ENCODE measurements at places on chromosomes 3 and 15.

- ATAC-seq: no peak
Measured at GRCh38 chr3:38149708-38150107, 11.2 kb downstream of the MYD88 start.

DNA sequence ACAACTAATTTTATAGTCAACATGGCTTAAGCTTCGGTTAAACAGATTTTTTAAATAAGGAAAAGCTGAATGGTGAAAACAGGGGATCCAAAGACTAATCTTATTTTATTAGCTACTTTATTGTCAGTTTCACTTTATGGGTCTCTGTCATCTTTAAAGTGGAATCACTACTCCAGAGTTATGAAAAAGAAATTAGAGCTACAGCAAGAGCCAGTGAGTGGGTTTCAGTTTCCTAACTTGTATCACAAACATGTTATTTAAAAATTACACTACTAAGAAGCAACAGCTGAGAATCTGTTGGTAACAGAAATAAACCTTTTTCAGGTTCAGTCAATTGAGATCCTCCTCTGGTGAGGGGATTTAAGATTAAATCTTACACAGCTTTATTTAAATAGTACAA lies 10.0 kb downstream of the PHC3 start:
- no peak for ATAC-seq

GRCh38 chr3:194540274-194540905 lies 53.6 kb upstream of the ATP13A3 start:
- ATAC-seq: no peak

DNA sequence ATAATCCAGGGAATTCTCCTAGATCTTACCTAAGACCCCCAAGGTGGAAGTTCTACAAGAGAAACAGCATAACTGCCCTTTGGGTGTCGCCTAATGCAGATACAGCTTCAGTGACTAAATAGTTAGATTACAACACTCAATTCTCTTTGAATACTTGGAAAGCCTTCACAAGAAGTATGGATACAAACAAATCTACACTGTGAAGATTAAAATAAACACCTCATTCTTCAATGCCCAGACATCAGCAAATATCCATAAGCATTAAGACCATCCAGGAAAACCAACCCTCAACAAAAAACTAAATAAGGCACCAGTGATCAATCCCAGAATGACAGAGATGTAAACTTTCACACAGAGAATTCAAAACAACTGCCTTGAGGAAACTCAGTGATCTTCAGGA lies 963.2 kb downstream of the PLOD2 start:
- ATAC-seq: no peak

- ATAC-seq: no peak
Measured at GRCh38 chr3:118406562-118406961, 628.1 kb downstream of the IGSF11 start.

- no peak for ATAC-seq
Measured at GRCh38 chr3:183180110-183180783, 17.7 kb upstream of the LAMP3 start.

DNA sequence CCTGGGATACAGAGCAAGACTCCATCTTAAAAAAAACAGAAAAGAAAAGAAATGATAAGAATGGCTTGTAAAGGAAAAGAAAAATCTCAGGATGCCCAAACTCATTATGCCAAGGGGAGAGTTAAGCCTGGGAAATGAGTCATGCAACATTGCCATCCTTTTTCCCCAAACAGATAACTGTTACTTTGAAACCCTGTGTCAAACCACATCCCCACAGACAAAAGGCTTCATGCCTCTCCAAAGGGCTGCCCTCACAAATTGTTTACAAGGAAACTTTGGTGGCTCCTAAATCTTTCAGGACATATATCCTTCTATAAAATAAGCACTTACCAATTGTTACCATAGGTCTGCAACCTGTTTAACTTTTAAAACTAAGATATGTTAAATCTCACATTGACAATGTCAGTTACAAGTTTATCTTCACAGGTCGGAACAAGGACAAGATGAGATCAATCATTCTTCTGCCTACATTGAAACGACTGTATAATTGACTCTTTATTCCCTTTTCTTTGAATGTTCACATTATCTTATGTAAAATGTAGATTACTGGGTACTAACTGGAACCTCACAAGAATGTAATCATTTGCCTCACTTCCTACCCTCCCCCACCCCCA lies 18.6 kb upstream of the SENP7 start:
- ATAC-seq: no peak

DNA sequence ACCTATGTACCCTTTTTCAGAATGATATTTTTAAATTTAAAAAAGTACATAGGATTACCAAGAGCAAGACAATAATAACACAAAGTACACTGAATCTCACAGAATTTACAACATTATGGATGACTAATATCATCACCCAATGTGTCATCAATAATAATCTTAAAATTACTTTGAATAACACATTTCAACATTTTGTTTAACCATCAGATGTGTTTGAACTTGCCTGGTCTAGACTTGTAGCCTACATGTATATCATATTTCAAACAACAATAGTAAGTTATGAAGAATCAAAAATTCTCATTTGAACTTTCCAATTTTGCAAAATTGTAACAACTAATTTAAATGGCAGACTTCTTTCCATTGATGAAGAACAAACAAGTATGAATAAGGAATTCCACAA lies 15.1 kb downstream of the LRRC3B start:
- ATAC-seq: no peak

DNA sequence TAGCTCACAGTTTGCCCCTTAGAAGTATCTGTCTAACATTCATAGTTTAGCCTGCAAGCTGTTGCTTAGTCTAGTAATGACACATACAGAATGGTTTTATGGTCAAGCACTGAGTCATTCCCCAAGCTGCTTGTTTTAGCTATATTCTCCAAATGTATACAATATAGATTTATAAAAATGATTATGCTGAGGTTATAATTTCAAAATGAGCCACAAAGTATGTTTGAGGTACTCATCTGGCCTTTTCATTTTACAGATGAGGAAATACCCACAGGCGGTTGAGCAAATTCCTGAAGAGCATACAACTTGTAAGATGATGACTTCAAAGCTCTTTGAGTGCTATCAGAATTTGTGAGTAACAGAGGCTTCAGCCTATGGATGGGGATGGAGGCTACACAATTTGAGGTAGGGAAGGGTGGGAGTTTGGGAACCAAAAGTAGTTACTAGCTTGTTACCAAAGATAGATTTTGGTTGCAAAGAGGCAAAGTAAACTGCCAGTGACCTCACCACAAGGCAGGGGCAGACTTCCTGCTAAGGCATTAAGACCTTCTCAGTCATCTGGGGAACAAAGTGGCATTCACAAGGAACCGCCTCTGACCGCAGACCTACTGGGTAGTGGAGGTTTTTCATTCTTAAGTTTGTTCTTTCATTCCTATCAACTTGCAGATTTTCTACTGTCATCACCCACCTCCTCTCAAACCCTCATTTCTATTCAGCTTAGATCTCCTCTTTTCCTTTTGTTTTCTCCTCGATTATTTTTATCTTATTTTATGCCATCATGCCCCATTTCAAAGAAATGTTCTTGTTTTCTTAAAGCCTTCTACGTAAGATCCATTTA lies 257.2 kb upstream of the NECTIN3 start:
- ATAC-seq: peak; percentile 90

DNA sequence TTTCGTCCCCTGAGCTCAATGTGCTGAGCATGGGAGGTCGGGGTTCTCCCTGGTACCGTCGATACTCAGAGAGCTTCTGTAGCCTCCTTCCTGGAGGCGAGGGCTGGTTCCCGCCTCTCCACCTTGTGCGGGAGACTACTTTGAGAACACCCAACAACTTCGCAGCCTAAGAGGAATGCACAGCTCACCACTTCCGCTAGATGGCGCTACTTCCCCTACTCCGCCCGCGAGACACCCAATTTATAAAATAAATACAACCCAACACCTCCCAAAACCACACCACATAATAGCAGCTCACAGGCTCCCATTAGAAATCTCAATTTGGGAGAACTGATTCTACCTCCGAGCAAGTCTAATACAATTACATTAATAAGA lies 1.2 kb downstream of the RGMA start:
- peak; percentile 81 for ATAC-seq

DNA sequence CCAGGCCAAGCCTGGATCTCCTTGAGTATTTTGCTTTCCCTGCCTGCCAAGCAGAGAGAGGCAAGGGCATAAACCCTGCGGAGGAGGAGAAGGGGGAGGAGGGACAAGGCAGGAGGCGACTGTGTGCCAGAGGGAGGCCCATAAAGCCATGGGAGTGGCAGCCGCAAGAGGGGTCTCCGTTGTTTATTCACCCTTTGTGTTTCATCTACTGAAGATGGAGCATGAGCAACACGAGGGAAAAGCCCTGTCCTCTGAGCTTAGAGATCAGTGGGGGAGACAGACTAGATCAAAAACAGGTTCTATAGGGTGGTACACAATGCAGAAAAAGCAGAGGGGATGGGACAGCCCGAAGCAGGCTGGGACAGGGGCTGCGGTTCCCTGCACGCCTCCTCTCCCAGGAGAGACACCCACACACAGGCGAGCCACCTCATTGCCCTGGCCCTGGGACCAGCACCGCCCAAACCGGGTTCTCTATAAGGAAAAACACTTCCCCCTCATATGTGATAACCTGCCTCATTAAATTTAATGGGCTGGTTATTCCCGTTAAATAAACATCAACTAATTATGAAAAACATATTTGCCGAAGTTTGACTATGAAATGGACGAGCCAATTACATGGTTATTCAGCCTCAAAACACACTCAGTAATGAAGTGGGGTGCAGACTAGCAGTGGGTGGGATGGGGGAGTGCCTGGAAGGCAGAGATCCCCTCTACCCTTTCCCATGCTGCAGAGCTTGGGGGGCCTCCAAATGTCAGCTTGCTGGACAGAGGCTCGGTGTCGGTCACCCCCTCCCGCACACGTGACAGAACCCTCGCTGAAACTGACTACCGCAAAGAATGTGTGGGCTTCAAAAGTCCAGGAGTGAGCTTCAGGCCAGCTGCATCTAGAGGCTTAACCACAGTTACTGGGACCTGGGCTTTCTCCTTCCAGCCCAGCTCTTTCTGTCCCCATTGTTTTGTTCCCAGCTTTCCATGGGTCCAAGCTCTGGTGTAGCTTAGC lies 14.2 kb upstream of the PLXNA1 start:
- no peak for ATAC-seq

GRCh38 chr3:11375333-11376088 lies 103.3 kb downstream of the ATG7 start:
- no peak for ATAC-seq

GRCh38 chr3:98763076-98763475 lies at the start of gene ST3GAL6:
ST3GAL6 (plus strand) TSS chr3:98763340; CDS start chr3:98768441, 5,101 bp downstream.
- ATAC-seq: peak; percentile 65

- ATAC-seq: no peak
Measured at GRCh38 chr3:178201714-178202113, 334.5 kb upstream of the KCNMB2 start.

- ATAC-seq: no peak
Measured at GRCh38 chr15:83889995-83890394, 236.1 kb downstream of the ADAMTSL3 start.

- no peak for ATAC-seq
Measured at GRCh38 chr3:67018105-67018788, 20.1 kb downstream of the KBTBD8 start.

- no peak for ATAC-seq
Measured at GRCh38 chr3:157477441-157477840, 25.8 kb downstream of the VEPH1 start.

DNA sequence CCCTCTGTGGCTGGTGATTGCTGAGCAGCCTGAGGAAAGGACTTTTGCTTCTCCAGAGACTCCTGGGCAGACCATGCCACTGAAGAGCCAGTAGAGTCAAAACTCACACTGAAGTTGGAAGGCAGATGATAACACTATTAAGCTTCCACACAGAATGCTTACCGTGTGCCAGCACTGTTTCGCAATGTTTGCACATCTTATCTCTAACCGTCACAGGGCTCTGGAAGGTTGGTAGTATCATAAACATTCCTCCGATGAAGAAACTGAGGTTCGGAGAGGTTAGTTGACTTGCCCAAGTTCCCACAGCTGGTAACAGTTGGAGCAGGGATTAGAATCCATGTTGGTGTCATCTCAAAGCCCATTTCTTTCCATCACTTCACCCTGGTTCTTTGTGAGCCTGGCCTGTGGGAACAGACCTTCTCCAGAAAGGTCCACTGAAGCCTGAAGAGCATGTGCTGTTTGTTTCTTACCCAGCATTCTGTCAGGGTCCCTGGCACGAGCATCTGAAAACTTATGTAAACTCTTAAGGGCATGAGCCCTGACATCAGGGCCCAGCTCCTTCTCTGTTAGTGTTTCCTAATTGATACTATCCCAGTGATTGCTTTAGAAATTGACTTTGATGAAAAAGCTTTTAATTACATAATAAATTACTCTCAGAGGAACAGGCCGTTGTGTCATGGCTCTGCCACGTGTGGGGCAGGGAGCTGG lies 77.0 kb upstream of the PRR23C start:
- no peak for ATAC-seq

GRCh38 chr3:195159814-195160165 lies 111.2 kb downstream of the XXYLT1 start:
- peak; percentile 4 for ATAC-seq

DNA sequence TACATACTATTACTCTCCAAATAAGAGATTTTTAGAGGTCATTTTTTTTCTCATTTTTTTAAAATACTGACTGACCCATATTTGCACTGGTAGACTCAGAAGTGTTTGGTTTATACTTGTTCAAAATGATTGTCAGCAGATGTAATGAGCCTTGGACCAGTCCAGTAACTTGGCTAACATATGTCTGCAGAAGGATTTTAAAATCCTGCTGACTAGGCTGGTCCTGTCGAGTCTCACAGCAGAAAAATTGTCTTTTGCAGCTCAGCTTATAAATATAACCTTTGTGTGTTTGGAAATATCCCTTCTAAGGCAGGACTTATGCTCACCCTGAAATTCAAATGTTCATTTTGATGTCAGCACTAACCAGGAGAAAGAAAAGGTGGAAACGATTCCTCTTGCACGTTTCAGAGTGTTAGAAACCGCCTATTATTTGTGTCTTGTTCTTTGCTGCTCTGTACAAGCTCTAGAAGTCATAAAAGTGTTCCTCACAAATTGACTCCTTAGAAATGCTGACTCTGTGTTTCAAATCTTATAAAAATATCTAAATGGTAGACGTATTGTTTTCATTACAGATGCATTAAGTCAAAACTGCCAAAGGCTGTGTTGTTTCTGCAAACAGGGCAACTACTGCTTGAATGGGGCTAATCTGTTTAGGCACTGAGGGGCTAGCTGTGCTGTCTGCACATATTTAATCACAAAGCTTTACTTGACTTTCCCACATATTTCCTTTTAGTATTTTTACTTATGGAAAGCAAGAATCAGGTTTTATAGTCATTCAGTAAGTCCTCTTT lies 95.3 kb downstream of the CHL1 start:
- ATAC-seq: no peak

- ATAC-seq: no peak
Measured at GRCh38 chr3:137612291-137612690, 151.8 kb upstream of the SOX14 start.

GRCh38 chr15:95897651-95898050 lies 432.8 kb upstream of the NR2F2 start:
- no peak for ATAC-seq

- ATAC-seq: peak; percentile 81
Measured at GRCh38 chr3:29465836-29466235, 185.0 kb downstream of the RBMS3 start.

GRCh38 chr3:176578316-176578715 lies 619.0 kb downstream of the TBL1XR1 start:
- ATAC-seq: no peak

GRCh38 chr3:116815831-116816588 lies 106.4 kb downstream of the TUSC7 start:
- peak; percentile 97 for ATAC-seq
